ENCODE measurements at places on chromosomes 2 and 18.

DNA sequence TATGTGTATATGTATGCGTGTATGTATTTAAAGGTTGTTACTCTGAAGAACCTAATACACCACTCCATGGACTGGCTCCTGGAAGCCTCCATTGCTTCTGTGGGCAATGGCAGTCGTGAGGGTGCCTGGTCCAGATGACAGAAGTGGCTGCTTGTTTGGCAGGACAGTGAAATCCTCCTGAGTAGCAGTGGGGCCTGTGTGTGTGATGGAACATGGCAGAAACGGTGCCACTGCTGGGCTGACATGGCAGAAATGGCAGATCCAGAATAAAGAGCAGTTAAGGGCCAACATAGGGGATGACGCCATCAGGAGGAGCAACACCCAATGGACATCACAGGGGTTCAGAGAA is 6.1 kb upstream of the CPLX4 start:
- no peak for DNase-seq

- peak; percentile 67 for DNase-seq
Observed at GRCh38 chr18:29157057-29157780, 980.3 kb upstream of the CDH2 start.

DNA sequence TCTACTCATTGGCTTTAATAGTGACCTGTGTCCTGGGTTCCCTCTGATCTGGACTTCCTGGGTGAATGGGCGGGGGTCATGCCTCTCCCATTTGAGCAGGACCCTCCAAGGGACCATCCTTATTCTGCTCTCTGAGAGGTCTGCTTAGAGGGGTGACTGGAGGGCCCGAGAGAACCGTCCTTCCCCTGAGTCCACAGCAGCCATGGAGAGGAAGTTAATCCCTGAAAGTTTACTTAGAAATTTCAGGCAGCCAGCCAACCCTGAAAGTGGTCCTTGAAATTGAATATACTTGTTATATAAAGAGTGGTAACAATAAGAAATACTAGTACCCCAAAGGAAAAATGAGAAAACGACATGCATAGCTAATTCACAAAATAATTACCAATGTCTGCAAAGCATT is 226.1 kb downstream of the DYSF start:
- no peak for DNase-seq

GRCh38 chr2:230888824-230889400 is 24.2 kb downstream of the ITM2C start:
- DNase-seq, result no peak

GRCh38 chr18:10515456-10515855 is 10.4 kb upstream of the NAPG start:
- DNase-seq, result no peak

DNA sequence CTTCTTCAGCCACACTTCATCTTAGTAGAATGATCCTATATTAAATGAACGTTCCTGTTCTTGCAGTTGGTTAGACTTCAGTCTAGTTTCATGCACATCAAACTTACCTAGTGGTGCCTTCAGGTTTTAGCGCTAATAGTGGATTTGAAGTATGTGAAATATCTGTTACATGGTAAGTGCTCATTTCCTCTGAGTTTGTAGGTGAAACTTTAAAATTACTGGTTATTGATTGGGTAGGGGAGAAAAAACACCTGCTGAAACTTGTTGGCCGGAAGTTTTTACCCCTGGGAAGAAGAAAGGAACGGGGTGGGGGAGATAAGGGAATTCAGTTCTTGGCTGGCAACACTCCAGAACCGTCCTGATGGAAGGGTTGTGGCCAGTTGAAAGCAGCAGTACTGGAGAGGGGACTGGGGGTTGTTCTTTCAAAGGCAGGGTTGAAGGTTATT is 112.8 kb downstream of the SPTBN1 start:
- DNase-seq, result no peak

DNA sequence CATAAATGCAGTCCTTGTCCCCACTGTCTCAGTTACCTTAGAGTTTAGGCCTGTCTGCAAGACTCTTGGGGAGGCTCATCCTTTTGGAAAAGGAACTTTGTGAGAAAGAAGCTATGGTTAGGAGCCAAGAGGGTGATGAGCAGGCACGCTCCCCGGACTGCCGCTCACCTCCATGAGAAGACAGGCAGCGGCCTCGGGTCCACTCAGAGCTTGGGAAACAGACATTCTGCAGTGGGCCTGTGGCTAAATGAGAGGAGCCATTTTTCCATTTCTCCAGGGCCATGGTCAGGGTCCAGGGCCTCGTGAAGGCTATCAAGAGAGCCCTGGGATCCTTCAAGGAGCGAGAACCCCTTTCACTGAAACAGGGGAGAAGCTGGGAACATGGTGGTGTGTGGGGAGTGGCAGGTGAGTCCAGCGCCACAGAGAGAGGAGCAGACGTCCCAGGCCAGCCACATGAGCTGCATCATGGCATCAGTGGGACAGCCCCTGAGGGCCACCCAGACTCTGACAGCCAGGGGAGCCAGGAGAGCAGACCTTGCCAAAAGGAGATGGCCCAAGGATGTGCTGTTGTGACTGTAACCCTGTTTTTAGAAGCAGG is 4.0 kb upstream of the TEX51 start:
- DNase-seq, result no peak

GRCh38 chr2:215191477-215191876 is 53.1 kb upstream of the ABCA12 start:
- DNase-seq, result no peak

GRCh38 chr2:19894134-19894792 is 7.5 kb downstream of the TTC32 start:
- DNase-seq, result no peak

DNA sequence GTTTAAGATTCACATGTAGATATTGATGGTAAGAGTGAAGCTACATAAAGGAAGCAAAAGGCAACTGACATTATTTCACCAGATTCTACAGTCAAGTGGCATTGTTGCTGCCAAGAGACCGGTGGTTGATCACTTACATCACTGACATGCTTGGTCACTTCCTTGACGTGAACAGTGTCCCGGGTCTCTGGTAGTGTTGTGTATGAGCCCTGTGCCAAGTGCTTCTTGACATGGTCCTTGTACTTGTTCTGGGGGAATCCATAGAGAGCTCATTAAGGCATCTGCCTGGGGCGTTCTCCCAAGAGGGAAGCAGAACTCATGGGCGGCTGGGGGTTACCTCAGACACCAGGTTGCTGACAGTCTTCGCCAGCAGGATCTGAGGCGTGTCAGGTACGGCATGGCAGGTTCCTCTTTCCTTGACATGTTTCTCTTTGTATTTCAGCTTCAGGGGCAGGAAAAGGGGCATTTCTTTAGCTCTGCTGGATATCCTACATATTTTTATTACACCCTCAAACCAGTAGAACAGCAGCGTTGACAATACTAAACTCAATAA is 116.2 kb downstream of the RIF1 start:
- no peak for DNase-seq

DNA sequence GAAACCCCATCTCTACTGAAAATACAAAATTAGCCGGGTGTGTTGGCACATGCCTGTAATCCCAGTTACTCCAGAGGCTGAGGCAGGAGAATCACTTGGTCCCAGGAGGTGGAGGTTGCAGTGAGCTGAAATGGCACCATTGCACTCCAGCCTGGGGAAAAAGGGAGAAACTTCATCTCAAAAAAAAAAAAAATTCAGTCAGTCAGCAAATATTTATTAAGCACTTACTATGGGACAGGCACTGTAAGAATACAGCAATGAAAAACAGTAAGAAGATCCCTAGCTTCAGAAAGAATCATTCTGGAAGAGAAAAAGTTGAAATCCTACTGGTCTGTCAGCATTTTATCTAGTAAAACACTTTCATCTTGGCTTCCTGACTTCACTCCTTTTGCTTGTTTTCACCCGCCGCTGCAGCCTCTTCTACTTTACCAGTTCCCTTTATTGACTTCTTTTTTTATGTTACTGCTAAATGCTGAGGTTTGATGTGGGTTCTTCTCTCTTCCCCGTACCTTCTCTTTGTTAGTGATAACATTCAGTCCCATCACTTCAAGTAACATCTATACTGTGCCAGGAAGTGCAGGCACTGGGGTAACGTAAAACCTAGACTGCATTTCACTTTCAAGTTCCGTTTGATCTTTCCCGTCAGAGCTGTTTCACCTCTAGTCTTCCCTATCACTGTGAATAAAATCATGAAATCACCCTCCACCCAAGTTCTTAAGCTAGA is 10.8 kb upstream of the TAF4B start:
- DNase-seq, result no peak

DNA sequence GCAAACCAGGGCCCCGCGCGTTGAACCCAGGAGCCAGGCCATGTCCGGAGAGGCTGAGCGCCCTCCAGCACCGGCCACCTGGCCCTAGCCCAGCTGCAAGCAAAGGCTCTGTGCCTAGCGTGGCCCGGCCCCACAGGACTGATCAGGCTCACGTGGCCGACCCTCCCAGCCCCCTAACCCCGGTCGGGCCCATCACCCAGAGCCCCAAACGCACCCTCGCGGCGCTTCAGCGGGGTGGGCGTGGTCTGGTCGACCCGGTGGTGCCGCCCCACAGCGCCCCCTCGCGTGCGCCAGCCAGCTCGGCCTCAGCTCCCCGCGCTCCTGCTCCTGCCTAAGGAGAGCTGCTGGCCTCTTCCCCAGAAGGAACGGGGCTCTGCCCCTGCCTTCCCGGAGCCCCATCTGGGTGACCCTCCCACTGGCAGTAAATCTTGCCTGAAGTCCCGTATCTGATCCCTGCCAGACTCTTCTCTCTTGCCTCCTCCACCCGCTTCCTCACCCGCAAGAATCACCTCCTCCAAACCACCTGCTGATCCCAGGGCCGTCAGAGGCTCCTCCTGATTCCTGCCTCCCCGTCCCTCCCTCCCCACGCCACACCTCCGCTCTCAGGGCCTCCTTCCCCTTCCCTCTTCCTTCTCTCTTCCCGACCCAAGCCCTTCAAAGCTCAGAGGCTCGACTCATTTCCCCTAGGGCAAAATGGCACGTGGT is 12.3 kb upstream of the TEX51 start:
- no peak for DNase-seq

- DNase-seq, result no peak
Observed at GRCh38 chr2:19228715-19229114, 129.7 kb downstream of the OSR1 start.

DNA sequence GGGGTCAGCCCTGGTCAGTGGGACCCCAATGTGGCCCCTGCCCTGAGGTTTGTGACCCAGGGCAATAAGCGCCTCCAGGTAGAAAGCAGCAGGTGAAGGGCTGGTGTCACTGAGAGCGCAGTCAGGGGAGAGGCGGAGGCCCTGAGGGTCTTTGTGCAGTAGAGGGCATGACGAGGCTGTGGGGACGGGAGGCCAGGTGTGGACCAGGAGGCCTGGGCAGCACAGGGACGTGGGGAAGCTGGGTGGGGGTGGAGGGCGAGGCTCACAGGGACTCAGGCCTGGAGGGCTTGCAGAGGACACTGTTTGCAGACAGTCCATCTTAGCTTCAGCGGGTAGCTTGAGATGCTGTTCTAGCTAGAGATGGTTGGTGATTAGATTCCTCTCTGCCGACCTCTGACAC is 32.0 kb downstream of the TRAF3IP1 start:
- DNase-seq, result no peak

DNA sequence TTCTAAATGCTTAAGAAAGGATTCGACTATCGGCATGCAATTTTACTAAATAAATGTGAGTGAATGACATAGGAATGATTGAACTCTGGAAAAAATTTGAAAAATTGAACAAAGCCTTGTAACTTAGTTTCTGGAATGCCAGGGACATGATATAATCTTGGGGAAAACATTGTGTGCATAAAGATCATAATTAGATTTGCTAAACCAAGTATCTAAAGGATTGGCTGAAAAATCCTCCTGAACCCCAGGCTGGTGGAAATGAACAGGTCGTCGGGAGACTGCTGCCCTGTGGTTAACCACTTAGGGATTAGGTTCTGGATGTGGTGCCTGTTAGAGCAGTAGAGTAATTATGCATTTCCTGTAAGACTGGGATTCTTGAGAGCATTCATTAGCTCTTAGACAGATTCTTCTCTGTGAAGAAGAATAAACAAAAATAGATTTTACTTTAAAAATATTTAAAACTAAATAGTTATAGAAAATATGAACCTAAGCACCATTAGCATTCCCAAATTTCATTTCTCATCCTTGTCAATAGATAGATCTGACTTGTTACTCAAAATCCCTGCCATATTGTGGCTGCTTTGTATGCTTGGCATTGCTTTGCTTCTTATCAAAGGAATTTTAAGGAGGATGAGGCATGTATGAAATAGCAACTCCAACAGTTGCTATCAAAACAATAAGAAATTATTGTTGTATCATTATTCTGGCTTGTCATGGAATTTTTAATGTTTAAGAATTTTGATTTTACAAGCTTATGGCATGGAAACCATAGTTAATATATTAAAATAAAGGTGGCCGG is 55.9 kb downstream of the LYPD6B start:
- DNase-seq, result no peak

DNA sequence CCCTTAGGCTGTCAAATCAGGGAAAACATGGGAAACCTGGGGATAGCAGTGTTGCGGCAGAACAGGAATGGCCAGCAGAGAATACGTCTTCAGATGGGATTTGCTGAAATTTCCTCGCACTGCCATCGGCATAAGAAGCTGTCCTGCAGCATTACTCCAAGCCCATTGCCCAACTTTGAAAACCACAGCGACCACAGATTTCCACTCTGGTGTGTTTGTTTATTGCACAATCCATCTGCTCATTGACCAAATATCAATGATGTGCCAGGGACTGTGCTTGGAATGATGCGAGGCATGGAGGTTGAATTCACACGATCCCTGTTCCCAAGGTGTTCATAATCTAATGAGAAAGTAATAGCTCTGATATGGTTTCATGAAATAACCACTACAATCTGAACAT is 383.3 kb upstream of the MYT1L start:
- DNase-seq, result no peak

DNA sequence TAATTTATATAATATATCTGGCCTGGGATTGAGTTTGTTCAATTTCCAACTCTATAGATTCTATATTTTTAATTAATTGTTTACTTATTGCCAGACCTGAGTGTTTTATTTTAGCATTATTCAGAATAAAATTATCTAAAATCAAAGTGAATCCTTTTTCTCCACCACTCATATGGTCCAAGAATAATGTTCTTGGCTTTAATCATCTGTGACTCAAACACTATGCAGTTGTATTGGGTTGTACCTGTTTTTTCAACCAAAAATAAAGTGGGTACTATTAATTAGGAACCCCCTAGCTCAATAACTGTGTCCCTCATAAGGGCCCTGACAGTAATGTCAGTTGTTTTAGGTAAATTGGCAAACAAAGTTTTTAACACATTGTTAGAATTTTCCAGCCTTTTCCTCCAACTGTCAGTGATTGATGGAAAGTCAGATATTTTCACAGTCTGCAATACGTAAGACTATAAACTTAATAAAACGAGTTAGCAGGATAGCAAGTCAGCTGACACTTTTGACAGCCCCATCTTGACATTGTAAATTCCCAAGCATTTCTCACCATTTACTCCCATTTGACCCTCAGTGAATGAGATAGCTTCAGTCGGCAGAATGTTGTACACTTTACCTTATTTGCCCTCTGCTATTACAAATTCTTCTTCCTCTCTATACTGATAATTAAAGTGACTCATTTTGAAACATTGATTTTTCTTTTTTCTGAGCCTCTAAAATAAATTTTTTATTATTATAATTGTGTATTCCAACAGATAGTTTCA is 587.4 kb downstream of the METTL4 start:
- no peak for DNase-seq

Measured in NCI-H146 (cell line).